ENCODE measurements at places on chromosomes 3 and 15.
A peak's percentile ranks its signal among the peaks of the same experiment; 100 is the strongest.

DNA sequence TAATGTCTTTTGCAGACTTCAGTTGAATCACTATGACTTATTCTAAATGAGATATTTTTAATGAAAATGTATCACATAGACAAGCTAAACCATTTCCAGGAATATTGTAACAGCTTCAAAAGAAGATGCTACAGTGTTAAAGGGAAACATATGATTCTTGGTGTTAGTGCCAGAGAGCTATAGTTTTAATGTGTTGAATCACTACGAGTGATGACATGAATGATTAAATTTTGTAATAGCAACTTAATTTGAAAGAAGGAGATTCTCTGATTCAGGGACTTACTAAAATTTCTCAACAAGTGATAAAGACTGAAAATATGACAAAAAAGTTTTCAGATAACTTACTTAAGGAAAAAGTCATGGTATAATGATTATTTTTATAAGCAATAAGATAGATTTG lies 267.3 kb upstream of the SLITRK3 start:
- no peak for DNase-seq

- no peak for DNase-seq
These were observed 19.4 kb upstream of the IQCF6 start for GRCh38 chr3:51798411-51798963.

DNA sequence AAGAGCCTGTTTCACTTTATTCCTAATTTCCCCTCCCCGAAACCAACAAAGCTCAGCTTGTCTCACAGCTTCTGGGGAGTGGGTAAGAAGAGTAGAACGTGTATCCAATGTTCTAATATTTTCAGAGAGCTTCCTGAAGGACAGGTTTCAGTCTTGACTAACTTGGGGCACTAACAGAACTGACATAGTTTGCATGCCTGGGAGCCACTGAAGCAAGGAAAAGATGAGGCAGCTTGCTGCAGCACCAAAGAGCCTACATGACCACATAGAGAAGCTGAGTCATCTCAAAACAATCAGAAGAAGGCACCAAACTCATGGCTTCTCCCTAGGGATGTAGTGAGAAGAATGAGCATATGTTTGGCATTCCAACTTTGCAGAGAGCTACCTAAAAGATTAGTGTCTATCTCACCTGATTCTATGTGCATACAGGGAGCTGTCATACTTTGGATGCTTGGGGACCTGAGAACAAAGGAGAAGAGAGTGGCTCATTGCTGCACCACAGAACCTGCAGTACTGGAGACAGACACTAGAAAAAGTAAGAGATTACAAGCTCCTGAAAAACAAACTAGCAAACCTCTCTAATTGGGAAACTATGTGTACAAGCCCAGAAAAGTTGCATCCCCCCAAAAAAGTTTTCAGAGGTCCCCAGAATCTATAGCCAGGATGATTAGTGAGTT lies 86.9 kb downstream of the DCLK3 start:
- DNase-seq = no peak

DNA sequence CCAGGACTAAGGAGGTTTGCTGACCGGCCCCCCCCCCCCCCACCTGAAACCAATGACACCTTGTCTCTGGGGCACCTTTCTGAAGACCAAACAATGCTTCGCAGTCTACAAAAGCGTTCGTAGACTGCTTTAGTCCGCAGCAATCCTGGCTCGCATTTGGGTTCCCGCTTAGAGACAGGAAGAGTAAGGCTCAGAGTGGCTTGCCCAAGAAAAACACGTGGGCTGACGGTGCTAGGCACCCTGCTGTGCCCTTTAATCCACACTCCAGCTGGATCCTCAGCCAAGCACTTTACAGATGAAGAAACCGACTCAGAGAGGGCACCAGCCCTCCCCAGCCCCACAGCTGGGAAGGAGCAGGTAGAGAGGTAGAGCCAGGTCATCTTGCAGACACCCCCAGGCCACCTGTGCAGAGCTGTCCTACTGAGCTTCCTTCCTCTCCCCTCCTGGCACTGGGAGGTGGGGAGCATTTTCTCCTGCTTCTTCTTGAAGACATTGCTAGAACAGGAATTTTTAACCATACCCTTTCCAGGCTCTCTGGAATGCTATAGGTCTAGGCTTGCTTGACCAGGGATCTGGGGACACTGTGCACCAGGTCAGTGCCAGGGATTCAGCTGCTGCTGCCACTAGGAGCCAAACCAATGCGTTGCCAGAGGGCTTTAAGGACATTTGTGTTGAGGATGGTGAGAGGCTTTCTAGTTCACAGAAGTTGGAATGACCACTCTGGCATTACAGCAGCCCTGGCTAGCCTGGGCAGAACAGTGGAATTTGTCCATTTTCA lies 1.0 kb upstream of the KLF15 start:
- no peak for DNase-seq

DNA sequence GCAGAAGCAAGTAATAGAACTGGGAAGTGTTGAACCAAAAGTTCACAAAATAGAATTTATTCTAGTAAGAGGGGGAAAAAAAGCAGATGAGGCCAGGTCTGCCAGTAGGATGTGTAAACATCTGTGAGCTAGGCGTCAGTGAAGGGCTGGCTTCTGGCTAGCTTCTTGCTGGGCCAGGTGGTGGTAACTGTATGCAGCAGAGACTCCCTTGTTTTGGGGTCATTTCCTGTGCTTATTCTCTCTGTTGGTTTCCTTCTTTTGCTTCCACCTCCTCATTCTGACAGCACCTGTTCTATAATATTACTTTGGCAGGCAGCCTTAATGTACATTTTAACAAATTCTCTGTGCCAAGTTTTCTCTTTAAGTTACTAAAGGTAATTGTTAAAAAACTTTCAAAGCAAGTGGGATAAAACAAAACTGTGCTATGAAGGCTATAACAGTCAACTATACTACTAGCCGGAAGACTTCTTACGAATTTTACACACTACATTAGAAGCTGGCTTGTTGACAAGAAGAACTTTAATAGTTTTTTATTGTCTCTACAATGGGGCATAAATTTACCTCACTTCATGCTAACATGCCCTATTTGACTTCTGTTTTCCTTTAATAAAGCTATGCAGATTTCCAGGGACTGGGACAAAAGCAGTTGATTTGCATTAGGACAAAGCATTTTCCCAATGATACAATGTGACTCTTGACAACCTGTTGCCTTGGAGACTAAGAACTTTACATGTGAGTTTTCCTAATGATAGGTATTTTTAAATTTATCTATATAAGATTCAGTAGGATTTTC lies 318.8 kb upstream of the NAALADL2 start:
- no peak for DNase-seq

- no peak for DNase-seq
These were observed 64.0 kb downstream of the PDE8A start for GRCh38 chr15:85045615-85046014.

- DNase-seq = no peak
These were observed 194.6 kb downstream of the FAM43A start for GRCh38 chr3:194879991-194880939.

DNA sequence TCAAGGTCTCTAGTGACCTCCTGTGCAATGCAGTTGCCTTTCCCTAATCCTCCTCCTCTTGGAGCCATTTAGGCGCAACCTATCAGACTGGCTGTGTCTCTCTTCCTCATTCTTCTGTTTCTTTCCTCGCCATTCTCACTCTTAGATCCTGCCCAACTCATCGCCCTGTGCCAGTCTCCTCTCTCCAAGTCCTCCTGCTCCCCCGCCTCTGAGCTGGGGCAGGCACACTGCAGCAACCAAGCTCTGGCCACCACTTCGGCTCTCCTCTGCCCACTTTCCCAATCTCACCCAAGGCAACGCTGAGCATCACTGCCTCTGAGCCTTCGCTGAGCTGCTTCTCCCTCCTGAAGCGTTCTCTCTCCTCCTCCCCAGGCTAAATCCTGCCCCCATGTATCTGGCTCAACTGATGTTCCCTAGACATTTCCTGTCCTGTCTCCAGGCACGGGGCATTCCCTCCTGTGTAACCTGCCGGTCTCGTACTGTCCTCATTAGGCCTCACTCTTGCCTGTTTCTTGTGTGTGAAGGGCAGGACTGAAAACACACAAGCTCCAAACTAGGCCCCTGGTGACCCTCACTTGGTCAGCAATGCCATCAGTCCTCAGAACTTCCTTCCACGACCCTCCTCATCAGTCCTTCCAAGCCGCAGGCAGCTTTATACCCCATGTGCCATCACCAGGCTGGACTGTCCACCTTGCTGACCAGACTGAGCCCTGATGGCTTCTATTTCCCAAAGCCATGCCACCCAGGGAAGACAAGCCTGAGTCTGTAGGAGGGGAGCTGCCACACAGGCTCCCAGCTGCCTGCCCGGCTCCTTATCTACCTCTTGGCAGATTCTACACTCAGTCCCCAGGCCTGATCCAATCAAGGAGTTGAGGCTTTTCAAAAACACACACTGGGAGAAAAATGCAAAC lies 85.6 kb downstream of the SEC22A start:
- DNase-seq = no peak

- DNase-seq = no peak
These were observed 1.8 kb upstream of the ARNT2 start for GRCh38 chr15:80402339-80402738.

DNA sequence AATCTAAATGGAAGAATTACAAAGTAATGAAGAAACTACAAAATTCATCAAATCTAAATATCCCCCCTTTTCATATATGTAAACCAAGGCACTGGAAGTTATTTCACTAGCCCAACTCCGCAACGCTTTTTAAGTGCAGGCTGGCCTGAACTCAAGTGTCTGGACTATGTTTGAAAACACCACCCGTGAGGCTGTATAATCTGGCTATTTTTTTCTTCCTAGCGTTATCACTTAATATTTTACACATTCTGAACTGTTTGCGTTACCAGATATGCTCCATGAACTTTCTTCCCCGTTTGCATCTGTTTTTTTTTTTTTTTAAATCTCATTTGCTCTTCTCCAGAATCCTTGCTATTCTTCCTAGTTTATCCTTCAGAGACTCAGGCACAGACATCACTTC lies 619.5 kb upstream of the CBLB start:
- DNase-seq = no peak

- no peak for DNase-seq
These were observed 32.3 kb upstream of the BNIP2 start for GRCh38 chr15:59721411-59721810.

DNA sequence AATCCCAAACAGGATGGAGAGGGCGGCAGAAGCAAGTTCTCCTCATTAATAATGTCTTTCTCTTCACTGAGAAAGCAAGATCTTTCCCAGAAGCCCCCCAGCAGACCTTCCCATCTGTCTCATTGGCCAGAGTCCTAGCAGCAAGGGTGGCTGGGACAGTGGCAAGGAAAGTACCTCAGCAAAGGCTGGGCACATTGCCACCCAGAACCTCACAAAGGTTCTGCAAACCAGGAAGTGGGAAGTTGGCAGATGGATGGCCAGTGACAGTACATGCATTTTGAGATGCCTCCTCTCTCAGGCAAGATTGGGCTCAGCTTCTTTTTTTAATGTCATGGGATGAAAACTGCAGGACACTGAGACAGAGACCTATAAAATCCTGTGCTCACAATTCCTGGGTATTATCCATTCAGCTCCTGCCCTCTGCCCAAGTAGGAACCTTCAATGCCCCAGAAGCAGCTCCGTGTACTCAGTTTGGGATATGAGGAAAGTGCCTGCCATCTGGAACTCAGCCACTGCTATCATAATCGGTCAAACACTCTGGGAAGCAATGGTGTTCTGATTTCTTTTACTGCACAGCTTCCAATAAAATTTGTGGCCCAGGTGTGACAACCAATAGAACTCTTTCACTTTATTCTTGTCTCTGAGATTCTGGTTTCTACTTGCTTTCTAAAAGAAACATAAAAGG lies 25.5 kb downstream of the DPH3 start:
- no peak for DNase-seq

DNA sequence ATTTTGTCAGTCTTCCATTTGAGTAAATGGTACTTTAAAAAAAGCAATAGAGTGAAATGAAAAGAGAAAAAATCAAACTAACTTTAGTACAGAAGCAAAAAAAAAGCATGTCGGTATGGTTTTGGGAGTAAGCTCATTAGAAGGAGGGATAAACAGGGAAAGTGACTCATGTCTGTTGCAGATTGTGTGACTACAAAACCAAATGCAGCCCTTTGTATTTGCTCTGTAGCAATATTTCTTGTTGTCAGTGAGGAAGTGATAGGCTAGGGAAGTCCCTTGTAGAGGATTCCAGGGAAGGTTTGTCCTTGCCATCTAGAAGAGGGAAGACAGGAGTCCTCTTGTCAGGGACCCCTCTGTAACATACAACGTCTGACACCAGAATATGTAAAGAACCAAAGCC lies 150.5 kb upstream of the POU1F1 start:
- DNase-seq = no peak

DNA sequence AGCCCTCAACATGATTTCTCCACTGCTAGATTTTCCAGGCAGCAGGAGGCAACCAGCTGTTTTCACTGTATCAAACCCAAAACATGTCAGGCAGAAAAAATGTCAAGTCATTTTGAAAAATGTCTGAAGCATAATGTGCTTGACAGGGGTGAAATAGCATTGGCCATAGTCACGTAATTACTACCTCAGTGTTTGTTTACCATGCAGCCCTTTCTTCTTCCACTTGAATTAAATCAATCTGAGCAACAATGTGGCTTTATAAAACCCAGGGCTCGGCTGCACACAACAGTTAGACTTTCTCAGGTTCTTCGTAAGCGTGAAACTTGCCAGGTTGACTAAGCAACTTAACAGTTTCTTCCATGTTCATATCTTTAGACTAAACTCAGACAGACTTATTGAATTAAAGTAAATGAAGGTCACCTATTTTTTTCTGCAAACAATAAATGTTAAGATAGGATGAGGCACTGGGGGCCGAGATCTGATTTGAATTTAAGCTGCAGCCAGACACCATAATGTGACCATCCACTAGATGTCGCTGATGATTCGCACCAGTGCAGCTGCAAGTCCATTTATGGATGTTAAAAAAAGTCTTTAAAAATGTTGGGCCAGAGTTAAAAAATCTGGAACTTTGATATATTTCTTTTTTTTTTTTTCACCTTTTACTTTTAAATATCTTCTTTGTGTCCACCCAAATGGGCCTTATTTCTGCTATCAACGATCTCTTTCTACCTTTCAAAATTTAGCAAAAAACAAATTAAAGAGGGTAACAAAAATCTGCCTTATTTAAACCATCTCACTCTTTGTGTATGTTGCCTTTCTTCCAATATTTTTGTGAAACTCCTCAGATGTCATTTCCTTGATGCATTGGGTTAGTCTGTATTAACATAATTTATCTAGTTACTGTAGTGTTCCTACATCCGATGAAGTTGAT lies 305.9 kb downstream of the CACNA2D3 start:
- DNase-seq = peak; percentile 8

DNA sequence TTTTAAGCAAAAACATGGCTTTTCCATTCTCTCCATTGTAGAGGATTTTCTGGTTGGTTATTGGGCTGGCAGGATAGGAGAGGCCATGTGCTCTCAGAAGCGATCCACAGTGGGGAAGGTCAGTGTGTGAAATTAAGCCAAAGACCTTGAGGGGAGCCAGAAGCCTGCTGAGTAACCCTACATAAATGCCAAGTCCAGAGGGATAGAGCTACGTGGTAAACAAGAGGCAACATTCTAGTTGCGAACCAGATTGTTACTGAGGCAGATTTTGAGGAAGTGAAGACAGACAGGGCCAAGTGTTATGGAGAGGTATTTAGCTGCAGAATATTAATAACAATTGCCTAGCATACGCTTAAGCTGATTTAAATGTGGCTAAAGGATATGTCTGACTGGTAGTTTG lies 592.8 kb upstream of the GBE1 start:
- DNase-seq = no peak

- DNase-seq = no peak
These were observed 9.2 kb upstream of the RFC4 start for GRCh38 chr3:186815435-186815834.
